ENCODE measurements at places on chromosomes 4 and X.

GRCh38 chr4:3082925-3083515, 8.5 kb downstream of the HTT start:
- no peak for DNase-seq

DNA sequence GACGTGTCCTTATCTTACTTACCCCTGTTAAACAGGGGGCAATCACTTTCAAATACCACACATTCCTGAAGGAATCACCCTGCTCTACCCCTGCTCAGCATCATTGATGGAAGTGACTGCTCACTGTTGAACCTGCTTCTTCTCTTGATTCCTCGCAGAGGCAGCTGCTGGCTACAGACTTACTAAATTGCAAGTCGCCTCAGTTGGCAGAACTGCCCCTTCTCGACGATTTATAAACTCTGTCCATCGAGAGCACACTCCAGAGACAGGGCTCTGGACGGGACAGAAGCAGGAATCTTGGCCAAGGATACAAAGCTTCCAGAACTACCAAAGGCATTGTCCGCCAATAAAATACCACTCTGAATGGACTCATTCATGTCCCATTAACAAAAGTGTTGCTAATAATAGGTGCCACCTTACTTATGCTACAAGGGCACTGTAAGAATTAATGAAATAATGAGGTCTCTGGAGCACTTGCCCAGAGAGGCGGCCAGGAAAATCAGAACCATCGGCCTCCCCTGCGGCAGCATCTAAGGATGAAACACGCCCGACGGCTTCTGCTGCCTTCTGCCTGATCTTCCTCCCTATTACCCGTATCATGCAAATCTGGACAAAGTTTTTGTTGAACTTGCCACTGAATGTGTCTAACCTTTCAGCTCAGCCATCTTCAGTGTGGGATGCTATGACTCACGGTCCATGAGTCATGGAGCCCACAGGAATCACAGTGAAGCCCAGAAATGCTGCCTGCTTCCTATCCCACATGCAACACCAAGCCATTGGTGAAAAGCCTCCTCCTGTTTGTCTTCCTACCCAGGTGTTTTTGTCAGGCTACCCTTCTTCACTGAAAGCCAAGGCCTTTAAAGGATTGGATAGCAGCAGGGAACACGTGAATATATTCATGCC, 164.9 kb downstream of the MAML3 start:
- DNase-seq = no peak

GRCh38 chr4:143597276-143597675, 83.8 kb downstream of the SMARCA5 start:
- DNase-seq = no peak

- no peak for DNase-seq
These were observed 1.8 kb downstream of the NLGN4X start for GRCh38 chrX:6226596-6227452.

GRCh38 chr4:83259586-83259985, 25.0 kb downstream of the COQ2 start:
- no peak for DNase-seq

- no peak for DNase-seq
These were observed 5.6 kb downstream of the NYX start for GRCh38 chrX:41452565-41453356.

DNA sequence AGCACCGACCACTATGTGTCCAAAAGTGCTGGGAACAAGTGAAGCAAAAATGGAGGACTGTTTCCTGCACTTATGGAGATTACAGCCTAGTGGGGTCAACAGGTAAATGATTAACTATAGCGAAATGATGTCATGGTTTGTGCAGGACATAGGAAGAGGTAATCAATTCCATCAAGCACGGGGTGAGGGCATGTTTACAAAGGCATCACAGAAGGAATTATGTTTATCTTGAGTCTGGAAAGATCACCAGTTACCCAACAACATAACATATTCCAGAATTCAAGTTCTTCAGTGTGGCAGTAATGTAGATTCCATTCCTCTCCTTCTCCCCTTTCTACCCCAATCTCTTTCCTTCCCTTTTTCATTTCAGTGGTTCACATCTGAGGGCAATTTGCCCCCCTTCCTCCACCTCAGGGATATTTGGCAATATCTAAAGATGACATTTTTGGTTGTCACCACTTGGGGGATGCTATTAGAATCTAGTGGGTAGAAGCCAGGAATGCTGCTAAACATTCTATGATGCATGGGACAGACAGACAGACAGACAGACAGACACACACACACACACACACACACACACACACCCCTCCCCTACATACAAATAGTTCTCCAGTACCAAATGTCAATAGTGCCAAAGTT, 24.1 kb downstream of the FAM47E start:
- no peak for DNase-seq

- no peak for DNase-seq
These were observed 57.5 kb upstream of the SORCS2 start for GRCh38 chr4:7134737-7135388.

DNA sequence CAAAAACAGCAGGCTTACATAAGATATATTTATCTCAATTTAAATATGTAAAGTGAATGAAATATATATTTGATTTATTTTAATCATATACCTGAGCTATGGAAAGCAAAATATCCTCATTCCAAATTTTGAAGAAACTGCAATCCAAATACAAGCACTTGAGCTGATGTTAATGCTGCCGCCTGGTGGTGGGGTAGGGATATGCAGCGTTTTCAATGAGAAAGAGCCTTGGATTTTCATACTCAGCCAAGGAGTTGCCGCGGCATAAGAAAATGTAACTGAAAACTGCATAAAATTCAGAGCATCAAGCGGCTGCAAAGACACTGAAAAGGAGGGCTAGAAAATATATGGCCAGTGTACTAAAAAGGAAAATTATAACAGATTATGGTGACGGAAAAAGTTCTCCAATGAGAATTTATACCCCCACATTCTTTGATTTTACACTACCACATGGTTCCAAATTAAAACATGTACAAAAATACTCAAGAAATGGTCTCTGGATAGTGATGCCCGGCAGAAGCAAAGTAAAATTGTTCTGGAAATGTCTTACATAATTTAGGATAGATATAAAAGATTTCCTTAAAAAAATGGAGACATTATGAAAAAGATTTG, 660.3 kb upstream of the PITX2 start:
- no peak for DNase-seq

GRCh38 chr4:123632693-123633030, 236.1 kb downstream of the SPRY1 start:
- no peak for DNase-seq

- DNase-seq = no peak
These were observed 88.9 kb downstream of the JAKMIP1 start for GRCh38 chr4:6111354-6111960.

- DNase-seq = no peak
These were observed 20.2 kb upstream of the RASGEF1B start for GRCh38 chr4:81491943-81492342.

- DNase-seq = no peak
These were observed 68.0 kb upstream of the MSX1 start for GRCh38 chr4:4791299-4792111.

- DNase-seq = no peak
These were observed 46.7 kb downstream of the C4orf46 start for GRCh38 chr4:158624889-158625478.

DNA sequence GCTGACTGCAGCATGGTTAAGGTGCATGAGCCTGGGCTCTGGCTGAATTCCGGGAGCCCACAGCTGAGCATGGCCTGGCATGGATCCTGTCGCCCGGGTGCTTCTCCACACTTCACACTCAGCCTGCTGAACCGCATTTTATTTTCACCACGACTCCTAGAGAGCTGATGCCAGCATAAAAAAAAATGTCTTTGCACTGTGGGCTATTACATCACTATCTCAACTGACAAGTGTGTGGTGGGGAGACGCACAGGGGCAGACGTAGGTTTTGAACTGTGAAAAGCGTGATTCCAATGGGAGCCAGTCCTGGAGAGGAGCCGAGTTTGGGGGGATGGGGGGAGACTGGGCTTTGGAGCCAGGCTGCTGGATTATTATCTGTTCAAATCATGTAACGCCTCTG, 36.8 kb downstream of the BCOR start:
- no peak for DNase-seq

DNA sequence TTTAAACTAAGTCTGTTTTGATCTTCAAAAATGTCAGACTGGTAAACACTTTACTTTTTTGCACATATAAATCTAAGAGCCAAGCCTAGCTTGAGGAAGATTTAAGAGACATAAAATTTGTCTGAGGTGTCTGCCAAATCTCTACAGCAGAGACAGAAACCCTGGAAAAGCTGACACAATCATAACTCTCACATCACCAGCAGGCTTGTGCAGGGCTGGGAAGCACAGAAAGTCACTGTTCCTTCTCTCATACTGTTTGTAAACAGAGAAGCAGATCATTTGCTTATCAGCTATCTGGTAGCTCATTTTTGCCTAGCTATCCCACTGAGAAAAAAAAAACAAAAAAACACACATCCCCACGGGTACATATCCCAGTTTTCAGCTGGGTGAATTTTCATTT, 7.0 kb downstream of the ENOX2 start:
- no peak for DNase-seq

- no peak for DNase-seq
These were observed at the start of gene RASSF6 for GRCh38 chr4:73620115-73620792. TSS of gene RASSF6 (minus strand) at chr4:73620436. CDS start at chr4:73611795, 8,641 bp downstream.

DNA sequence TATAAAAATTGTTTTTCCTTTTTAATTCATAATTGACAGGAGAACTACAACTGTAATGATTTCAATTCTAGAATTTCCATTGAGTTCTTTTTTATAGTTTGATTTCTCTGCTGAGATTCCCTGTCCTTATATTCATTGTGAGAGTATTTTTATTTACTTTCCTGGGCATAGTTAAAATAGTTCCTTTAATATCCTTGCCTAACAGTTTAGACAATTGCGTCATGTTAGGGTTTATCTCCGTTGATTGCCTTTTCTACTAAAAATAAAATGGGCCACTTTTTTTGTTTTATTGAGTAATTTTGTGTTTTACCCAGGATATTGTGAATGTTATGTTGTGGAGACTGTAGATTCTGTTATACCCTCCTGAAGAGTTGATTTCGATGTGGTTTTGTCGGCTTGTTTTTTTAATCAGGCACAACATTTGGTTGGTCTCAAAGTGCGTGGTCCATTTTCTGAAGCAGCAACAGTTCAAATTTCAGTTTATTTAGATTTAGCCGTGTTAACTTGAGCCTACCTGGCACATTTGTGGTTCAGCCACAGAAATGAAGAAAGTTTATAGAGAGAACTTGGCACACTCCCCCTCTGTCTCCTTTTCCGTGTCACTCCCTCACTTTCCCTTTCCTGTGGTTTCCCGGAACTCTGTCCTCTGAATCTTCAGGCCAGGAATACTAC, 16.0 kb upstream of the PRRG1 start:
- DNase-seq = no peak

DNA sequence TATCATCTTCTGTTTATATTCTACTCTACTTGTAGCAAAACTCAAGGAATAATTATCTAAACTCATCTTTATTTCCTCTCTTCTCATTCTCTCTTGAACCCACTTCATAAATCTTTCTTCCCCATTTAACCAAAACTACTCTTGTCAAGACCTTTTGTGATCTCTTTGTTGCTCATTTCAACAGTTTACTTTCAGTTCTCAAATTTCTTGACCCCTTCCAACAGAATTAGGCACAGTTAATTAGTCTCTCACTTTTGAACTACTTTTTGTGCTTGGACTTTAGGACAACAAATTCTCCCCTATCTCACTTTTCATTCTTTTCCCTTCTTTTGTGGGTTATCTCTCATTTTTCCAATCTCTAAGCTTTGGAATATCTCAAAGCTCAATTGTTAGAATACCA, 27.4 kb upstream of the CAMK2D start:
- DNase-seq = no peak

DNA sequence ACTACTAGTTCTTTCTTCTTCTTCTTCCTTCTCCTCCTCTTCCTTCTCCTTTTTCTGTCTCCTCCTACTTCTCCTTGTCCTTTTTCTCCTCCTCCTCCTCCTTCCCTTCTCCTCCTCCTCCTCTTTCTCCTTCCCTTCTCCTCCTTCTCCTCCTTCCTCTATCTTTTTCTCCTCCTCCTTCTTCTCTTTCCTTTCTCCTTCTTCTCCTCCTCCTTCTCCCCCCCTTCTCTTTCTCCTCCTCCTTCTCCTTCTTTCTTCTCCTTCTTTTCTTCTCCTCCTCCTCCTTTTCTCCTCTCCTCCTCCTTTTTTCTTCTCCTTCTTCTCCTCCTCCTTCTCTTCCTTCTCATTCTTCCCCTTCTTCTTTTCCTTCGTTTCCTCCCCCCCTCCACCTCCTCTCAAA, 21.8 kb upstream of the NAP1L5 start:
- DNase-seq = no peak
